ENCODE measurements at places on chromosomes 11 and 22. TPM values are rescaled to one million over a fixed set of nuclear protein-coding genes. Genes with fewer than 3 reads are reported as not detected.

- no peak overlapping the region for H3K27ac ChIP-seq
- H3K27me3 ChIP-seq: no peaks in the 10 kb centered on the region
- DNase-seq: no peak
- H3K4me1 ChIP-seq: peaks cover 59% of the 10 kb centered on the region
- H3K4me3 ChIP-seq: no peak overlapping the region
Observed at GRCh38 chr11:122749005-122749687, 89.2 kb upstream of the CRTAM start.

DNA sequence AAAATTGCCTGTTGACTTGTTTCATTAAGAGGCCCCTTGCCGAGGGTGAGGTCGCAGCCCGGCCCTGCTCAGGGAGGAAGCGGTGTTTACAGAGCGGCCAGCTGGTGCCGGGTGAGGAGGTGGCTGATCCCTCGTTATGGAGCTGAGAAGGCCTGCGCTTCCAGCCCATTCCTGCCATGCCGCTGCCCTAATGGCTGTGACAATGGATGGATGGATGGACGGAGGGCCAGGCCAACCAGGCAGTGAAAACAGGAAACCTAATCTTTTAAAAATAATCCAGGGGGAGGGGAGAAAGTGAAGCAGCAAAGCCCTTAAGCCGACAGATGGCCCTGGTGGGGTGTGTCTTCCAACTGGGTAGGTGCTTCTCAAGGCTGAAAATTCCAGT, 38.5 kb downstream of the BCR start:
- no peaks in the 10 kb centered on the region for H3K27me3 ChIP-seq
- H3K27ac ChIP-seq: peak overlapping the region; percentile 39
- H3K4me3 ChIP-seq: peak overlapping the region; percentile 2

GRCh38 chr11:69437001-69437875, 44.2 kb upstream of the LINC01488 start:
- no peaks in the 10 kb centered on the region for H3K27me3 ChIP-seq
- no peak overlapping the region for H3K27ac ChIP-seq
- H3K36me3 ChIP-seq: no peaks in the 10 kb centered on the region
- no peak for DNase-seq
- H3K4me1 ChIP-seq: peaks cover 7% of the 10 kb centered on the region
- no peak overlapping the region for H3K4me3 ChIP-seq

GRCh38 chr11:119843877-119844276, 114.9 kb upstream of the NECTIN1 start:
- no peak overlapping the region for H3K4me3 ChIP-seq
- H3K36me3 ChIP-seq: no peaks in the 10 kb centered on the region
- no peaks in the 10 kb centered on the region for H3K4me1 ChIP-seq
- no peak overlapping the region for H3K27ac ChIP-seq

DNA sequence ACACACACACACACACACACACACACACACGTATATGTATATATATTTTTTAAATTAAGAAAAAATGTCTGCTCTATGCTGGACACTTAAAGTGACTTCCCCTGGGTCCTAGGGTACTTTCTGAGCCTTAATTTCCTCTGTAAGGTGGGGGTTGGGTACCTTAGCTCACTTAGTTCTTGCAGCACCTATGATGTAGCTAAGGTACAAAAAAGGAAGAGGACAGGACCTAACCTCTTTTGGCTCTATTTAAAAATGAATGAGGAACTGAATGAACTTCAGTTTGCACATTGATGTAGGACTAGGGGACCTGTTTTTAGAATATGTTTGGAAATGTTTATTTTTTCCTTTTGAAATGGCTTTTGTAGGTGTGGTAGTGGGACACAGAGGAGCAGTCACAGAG, 11.1 kb downstream of the SREBF2 start:
- no peak overlapping the region for H3K27ac ChIP-seq
- H3K4me1 ChIP-seq: peaks cover 12% of the 10 kb centered on the region
- no peak overlapping the region for H3K4me3 ChIP-seq
- no peaks in the 10 kb centered on the region for H3K27me3 ChIP-seq
- H3K36me3 ChIP-seq: no peaks in the 10 kb centered on the region
- DNase-seq: no peak

- no peak overlapping the region for H3K4me3 ChIP-seq
- H3K27ac ChIP-seq: no peak overlapping the region
- no peaks in the 10 kb centered on the region for H3K36me3 ChIP-seq
- no peak for DNase-seq
- no peaks in the 10 kb centered on the region for H3K27me3 ChIP-seq
Observed at GRCh38 chr11:26578998-26579661, 7.1 kb upstream of the MUC15 start.

The ANO1 gene
- total RNA-seq: not detected

The EIF1AD gene
- total RNA-seq: 49.9 TPM

The CRACR2B gene
- 3.4 TPM for total RNA-seq

The KAT5 gene
- total RNA-seq: 155 TPM

The ST14 gene
- 0.61 TPM for total RNA-seq

The DYNC2H1 gene
- 4.1 TPM for total RNA-seq

The CABP2 gene
- not detected for total RNA-seq

All from natural killer cell (primary cell).